ENCODE measurements at places on chromosomes 3 and 15. TPM values are rescaled to one million over a fixed set of nuclear protein-coding genes. Genes with fewer than 3 reads are reported as not detected.

DNA sequence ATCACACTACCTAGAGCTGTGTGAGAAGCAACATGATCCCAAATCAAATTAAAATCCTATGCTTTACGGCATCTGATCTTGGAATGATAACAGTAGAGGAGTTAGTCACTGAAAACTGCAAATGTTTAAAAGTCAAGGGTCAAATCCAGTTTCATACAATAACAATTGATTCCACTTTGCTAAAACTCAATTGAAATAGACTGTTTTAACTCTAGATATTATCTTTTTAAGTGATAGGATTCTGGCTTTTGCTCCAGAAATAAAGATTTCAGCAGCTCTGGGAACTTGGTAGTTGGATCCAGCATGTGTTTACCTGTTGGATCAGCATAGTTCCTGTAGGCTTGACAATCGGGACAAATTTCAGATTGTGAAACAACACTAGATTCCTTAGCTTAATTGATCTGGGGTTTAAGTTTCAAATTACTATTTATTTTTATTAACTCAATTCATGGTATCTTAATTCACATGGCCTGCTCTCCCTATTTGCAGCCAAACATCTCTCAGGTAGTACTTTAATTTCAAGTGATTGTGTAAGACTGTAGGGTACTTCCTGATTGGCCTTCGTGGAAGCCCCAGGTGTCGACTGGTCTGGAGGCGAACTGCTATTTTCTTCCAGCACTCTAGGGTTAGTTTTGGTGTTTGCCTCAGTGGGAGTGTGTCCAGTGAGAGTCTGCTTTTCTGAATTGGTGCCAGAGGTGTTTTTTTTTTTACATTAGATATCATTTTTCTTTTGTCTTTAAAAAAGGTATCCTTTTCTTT, 16.6 kb downstream of the NFKBIZ start:
- no peaks in the 10 kb centered on the region for H3K4me1 ChIP-seq
- no peak for DNase-seq
- H3K36me3 ChIP-seq, result peaks cover 8% of the 10 kb centered on the region
- no peaks in the 10 kb centered on the region for H3K27me3 ChIP-seq
- H3K27ac ChIP-seq, result no peak overlapping the region
- no peak overlapping the region for H3K4me3 ChIP-seq

- peaks cover 38% of the 10 kb centered on the region for H3K4me1 ChIP-seq
- peak; percentile 78 for DNase-seq
- H3K27me3 ChIP-seq, result no peaks in the 10 kb centered on the region
- H3K4me3 ChIP-seq, result no peak overlapping the region
- H3K36me3 ChIP-seq, result no peaks in the 10 kb centered on the region
Measured at GRCh38 chr15:100902436-100903167, 16.6 kb upstream of the LRRK1 start.

- peaks cover 14% of the 10 kb centered on the region for H3K4me1 ChIP-seq
- H3K27me3 ChIP-seq, result no peaks in the 10 kb centered on the region
- DNase-seq, result no peak
- H3K4me3 ChIP-seq, result no peak overlapping the region
Measured at GRCh38 chr3:30596152-30596551, 10.2 kb upstream of the TGFBR2 start.

The CMSS1 gene
- 103 TPM for total RNA-seq

The NR2E3 gene
- total RNA-seq, result not detected

Data from A673 (cell line).